Stomach (tissue), 19 donors: ENCODE measurements at places on chromosomes 4 and X.

- no peaks in the 10 kb centered on the region for H3K36me3 ChIP-seq
- peaks cover under 1% of the 10 kb centered on the region for H3K4me1 ChIP-seq
- DNase-seq: peak; percentile 92
- peak within 1 kb of the TSS; percentile 91 for H3K27ac ChIP-seq
- peak within 1 kb of the TSS; percentile 69 for H3K4me3 ChIP-seq
These were observed at the start of gene RPS6KA3 for GRCh38 chrX:20266810-20267606. RPS6KA3 (minus strand) TSS chrX:20266909; CDS start chrX:20266632, 277 bp downstream.

GRCh38 chr4:108874806-108875205, 112.0 kb upstream of the ETNPPL start:
- no peaks in the 10 kb centered on the region for H3K27me3 ChIP-seq
- H3K27ac ChIP-seq: no peak overlapping the region

DNA sequence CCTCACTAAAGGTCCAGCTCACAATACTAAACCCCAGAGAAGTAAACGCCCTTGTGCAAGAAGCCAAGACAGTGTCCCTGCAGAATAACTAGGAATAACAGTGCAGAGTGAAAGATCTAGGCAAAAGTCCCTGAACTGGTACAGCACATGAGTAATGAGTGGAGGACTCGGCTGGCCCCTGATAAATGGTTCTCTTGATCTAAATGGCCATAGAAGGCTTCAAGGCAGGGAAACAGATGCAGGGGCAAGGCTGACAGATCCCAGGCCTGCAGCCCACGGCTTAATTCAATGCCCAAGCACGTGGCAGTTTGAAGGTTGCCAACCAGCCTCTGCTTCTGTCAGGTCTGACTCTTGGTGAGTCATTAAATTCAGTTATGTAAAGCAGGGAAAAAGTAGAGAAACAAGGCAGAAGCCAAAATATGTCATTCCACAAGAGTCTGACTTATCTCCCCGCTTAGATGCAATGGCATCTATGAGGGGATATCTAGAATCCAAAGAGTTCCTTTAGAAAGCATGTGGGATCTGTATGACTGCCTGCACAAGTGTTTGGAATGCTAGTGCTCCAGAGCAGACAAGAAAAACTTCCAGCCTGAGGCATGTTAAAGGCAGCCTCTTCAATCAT, 121.3 kb downstream of the PRDM5 start:
- no peaks in the 10 kb centered on the region for H3K36me3 ChIP-seq
- peak; percentile 66 for DNase-seq
- no peaks in the 10 kb centered on the region for H3K27me3 ChIP-seq
- no peak overlapping the region for H3K27ac ChIP-seq
- no peak overlapping the region for H3K4me3 ChIP-seq

GRCh38 chr4:181536196-181536746, 706.9 kb upstream of the TENM3 start:
- no peak overlapping the region for H3K27ac ChIP-seq
- H3K36me3 ChIP-seq: no peaks in the 10 kb centered on the region
- no peaks in the 10 kb centered on the region for H3K27me3 ChIP-seq

GRCh38 chr4:19368800-19369199, 882.9 kb upstream of the SLIT2 start:
- DNase-seq: no peak
- no peak overlapping the region for H3K27ac ChIP-seq
- no peaks in the 10 kb centered on the region for H3K4me1 ChIP-seq
- H3K27me3 ChIP-seq: no peaks in the 10 kb centered on the region
- H3K4me3 ChIP-seq: no peak overlapping the region

DNA sequence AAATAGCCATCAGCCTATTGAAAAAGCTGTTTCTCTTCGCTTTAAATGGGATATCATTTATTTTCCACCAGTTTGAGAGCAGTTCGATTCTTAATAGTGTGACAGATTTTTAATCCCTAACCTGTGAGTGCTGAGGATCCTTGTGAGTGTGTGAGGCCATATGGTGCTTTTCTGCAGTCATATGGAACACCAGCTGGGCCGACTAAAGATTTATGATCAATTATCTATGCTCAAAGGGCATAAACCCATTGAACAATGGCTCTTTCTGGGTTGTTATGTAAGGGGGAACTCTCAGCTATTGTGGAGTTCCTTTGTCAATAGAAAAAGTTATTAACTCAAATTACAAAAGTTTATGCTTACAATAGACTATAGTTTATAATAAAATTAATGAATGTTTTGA, 1003.6 kb downstream of the FAT4 start:
- no peak overlapping the region for H3K27ac ChIP-seq
- H3K4me1 ChIP-seq: no peaks in the 10 kb centered on the region
- no peaks in the 10 kb centered on the region for H3K27me3 ChIP-seq
- H3K36me3 ChIP-seq: no peaks in the 10 kb centered on the region
- DNase-seq: no peak

DNA sequence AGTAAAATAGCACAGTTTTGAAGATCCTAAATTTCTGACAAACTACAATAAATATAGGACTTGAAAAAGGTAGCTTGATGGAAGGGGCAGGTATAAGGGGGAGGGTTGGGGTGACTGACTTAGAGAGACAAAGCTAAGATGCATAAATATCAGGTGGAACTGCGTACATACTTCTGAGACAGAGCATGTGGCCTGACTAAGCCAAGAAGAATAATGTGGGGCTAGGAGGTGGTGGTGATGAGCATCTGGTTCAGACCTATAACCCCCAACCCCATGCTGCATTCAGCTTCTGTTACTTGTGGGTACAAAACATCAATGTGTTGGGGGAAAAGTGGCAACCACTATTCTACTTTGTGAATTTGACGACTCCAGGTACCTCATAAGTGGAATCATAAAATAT, 19.8 kb downstream of the USP9X start:
- H3K36me3 ChIP-seq: no peaks in the 10 kb centered on the region
- H3K4me3 ChIP-seq: no peak overlapping the region
- no peaks in the 10 kb centered on the region for H3K27me3 ChIP-seq
- no peak overlapping the region for H3K27ac ChIP-seq
- H3K4me1 ChIP-seq: no peaks in the 10 kb centered on the region
